Cardiac fibroblast (primary cell): ENCODE measurements at places on chromosomes 7 and 10.
A peak's percentile ranks its signal among the peaks of the same experiment; 100 is the strongest.

GRCh38 chr10:50613150-50613549 lies 10.6 kb downstream of the SGMS1 start:
- DNase-seq, result no peak

- no peak for DNase-seq
Observed at GRCh38 chr7:39083781-39084180, 106.1 kb downstream of the POU6F2 start.

DNA sequence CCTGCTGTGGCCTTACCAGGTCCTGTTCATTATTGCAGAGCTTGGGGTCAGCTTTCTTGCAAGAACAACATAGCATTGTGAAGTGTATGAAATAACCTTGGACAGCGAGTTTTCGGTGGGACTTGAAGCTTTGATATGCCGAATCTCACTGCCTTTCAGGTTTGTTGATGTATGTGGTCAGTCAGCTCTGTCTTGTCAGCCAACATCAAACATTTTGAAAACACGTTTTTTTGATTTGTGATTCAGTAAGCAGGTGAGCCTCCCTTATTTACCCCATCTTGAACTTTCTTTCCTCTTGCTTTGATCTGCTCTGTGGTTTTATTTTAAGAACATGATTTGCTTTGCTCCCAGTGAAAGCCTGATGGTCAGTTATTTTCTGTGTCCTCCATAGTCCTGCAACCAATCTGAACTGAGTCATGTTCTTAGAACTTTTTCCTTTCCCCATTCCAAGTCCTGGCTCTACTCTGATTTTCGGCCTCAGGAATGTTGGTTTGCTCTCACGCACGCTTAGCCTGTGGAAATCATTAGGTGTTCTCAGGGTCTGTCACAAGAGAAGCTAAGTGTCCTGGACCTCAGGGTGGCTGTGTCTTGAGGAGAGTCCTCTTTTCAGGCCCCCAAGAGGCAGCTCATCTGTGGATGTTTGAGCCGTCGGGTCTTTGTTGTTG lies 8.7 kb downstream of the WBP1L start:
- peak; percentile 82 for DNase-seq

- DNase-seq, result peak; percentile 81
Observed at GRCh38 chr7:152424348-152425108, 11.3 kb downstream of the KMT2C start.

- peak; percentile 56 for DNase-seq
Observed at GRCh38 chr7:149220534-149220933, 18.9 kb upstream of the ZNF212 start.

DNA sequence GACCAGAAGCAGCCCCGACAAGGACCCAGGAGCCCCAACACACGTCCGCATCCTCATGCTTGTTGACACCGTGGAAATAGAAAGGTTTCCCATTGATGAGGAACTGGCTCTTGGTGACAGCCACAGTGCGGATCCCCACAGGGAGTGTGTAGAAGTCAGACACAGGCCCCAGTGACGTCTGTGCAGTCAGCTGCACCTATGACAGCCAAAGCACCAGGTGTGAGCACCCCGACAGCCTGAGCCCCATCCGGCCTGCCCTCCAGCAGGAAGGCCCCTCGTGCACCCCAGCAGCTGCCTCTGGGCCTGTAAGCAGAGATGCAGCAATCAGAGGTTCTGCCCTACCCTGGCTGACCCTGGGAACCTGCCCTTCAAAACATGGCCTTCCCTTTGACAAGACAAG lies 7.1 kb downstream of the GUSB start:
- no peak for DNase-seq

- DNase-seq, result no peak
Observed at GRCh38 chr7:111414374-111414773, 147.9 kb downstream of the IMMP2L start.

GRCh38 chr10:50972591-50972990 lies 87.2 kb upstream of the A1CF start:
- no peak for DNase-seq

GRCh38 chr7:149060156-149060555 lies 30.4 kb downstream of the ZNF786 start:
- DNase-seq, result peak; percentile 14

GRCh38 chr7:27804139-27804538 lies 64.2 kb downstream of the TAX1BP1 start:
- DNase-seq, result no peak

GRCh38 chr7:45151131-45151684 lies 6.4 kb upstream of the RAMP3 start:
- DNase-seq, result no peak

- no peak for DNase-seq
Observed at GRCh38 chr7:4745265-4745919, 30.0 kb upstream of the AP5Z1 start.

DNA sequence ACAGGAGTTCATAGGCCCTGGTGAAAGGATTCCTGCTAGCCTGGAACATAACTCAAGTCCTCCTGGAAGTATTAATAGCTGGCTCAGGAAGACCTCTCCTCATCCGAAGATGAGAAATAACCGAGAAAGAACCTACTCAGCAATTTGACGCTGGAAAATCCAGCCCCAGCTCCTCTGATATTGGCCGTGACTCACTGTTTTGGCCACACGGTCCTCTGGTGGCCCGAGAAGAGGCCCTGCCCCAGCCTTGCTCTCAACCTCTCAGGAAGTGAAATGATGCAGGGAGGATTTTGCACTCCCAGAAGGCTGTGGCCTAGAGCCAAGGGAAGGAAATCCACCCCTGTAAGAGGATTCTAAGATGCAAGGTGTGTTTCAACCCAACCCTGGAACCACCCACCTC lies 121.6 kb downstream of the MTPAP start:
- peak; percentile 43 for DNase-seq

DNA sequence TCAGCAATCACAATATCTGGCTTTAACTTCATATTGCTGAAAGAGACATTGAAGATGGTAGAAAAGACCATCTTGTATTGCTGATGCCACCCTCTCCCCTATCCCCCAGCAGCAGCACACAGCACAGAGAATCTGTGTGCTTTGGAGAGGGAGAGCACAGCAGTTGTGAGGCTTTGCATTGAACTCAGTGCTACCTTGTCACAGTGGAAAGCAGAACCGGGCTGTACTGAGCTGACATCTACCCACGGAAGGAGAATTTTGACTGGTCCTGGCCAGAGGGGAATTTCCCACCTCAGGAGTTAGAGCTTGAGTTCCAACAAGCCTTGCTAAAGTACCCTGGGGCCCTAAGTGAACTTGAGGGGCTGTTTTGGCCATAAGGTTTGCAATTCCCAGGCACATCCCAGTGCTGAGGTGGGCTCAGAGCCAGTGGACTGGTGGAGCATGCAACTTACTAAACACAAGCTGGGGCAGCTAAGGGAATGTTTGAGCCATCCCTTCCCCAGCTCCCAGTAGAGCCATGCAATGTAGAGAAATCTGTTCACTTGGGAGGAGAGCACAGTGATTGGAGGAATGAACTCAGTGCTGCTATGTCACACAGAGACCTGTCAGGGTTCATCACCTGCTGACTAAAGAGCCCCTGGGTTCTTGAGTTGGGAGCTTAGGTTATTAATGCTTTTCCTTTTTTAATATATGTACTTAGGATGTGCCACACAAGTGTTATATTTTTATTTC lies 62.1 kb downstream of the OR13A1 start:
- DNase-seq, result no peak

DNA sequence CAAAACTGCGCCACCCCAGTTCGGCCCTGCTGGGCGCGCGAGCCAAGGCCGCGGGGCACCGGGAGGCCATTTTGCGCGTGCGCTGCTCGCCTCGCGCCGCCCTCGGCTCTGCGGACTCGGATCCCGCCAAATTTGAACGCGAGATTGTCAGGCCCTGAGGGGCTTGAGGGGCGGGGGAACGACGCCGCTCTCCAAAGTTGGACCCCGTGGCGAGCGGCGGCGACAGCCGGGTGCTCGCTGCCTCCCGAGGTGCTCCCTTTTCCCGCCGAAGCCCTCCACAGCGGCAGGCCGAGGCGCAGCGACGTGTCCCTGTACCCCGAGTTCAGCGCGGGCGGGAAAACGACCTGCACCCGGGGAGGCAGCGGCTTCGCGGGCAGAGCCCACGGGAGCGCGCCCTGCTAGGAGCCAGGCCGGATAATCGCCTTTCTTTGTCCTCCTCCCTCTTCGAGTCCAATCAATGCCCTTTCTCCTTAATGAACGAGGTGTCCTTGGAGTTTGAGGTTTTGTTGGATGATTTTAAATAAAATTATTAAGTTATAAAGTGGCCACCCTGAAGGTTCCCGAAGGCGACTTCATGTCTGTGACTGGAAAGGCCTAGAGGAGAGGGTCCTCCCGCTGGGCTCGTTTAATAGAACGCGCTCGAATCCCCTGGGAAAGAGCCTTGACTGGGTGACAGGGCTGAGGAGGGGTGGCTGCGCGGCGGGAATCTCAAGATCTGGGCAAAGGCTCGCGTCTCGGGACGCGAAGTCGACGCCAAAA lies 10.7 kb upstream of the SPAG6 start:
- no peak for DNase-seq

- no peak for DNase-seq
Observed at GRCh38 chr7:51824050-51824449, 507.4 kb upstream of the COBL start.

GRCh38 chr7:146370171-146370570 lies 253.6 kb downstream of the CNTNAP2 start:
- no peak for DNase-seq

- DNase-seq, result no peak
Observed at GRCh38 chr10:6446711-6447110, 133.4 kb downstream of the PRKCQ start.

- DNase-seq, result peak; percentile 78
Observed at GRCh38 chr7:25844102-25844870, 307.7 kb upstream of the NFE2L3 start.

DNA sequence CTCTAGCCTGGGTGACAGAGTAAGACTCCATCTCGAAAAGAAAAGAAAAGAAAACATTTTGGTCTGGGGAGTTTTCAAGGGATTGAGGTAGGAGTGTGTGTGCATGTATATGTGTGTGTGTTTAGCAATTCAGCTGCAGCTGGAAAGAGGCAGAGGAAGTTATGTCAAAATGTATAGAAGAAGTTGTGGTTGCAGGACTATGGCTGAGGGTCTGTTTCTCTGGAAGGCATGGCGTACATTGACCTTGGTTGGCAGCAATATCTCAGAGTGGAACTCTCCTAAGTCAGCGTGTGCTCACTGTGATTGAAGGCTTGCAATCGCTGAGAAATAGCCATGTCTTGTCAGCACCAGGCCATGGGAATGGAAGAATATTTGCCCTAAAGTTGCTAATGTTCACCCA lies 28.6 kb upstream of the RHBDD2 start:
- no peak for DNase-seq

GRCh38 chr10:56586461-56586891 lies 225.4 kb upstream of the ZWINT start:
- DNase-seq, result no peak

- peak; percentile 56 for DNase-seq
Observed at GRCh38 chr10:13705526-13706174, 118.9 kb downstream of the PRPF18 start.

DNA sequence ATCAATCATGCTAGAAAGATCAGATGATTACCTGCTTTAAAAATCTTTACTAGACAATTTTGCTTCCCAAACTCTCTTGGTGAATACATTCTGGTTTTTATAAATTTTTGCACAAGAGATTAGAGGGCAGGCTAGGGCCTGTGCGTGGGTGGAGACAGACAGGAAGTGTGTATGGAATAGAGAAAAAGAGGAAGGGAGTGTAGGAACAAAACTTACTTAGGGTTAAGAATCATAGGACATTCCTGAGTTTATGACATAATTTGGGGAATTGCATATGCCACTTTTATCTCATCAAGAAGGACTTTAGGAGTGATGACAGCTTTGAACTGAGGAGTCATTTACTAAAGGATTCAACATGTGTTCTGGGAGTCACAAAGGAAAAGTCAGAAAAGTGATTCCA lies 31.3 kb downstream of the LAMB1 start:
- peak; percentile 91 for DNase-seq

GRCh38 chr10:24639124-24639523 lies 84.6 kb downstream of the ARHGAP21 start:
- DNase-seq, result no peak

DNA sequence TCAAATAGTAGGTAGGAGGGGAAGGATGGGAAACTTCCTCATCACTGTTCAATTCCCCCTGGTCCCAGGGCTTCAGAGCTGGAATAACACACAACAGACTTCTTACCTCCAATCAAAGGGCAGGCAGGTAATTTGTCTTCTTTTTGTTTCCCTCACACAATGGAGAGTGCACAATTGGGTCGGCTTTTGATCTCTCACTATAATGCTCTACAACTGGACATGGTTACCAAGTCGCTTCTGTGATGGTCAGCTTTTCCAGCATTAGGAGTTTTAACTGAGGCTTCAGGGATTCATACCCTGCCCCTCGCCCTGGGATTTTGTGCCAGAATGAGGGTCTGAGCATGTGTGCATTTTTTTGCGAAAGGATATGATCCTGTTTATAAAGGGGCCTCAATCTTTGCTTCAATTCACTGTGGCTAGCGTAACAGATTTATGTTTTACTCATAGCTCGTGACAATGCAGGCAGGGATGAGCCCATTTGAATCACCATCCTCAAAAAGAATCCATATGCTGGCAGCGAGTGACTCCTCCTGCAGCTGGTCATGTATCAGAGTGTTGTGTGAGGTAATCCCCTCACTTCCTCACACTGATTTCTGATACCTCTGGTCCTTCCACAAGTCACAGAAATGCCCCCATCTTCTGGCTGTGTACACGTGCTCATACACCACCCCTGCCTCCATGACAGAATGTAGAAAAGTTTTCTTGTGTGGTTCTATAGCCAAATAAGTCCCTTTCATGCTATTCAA lies 189.6 kb downstream of the CTTNBP2 start:
- DNase-seq, result no peak

GRCh38 chr10:66714741-66715140 lies 211.1 kb upstream of the LRRTM3 start:
- DNase-seq, result peak; percentile 56

- no peak for DNase-seq
Observed at GRCh38 chr10:128897401-128898129, 569.5 kb upstream of the MGMT start.

DNA sequence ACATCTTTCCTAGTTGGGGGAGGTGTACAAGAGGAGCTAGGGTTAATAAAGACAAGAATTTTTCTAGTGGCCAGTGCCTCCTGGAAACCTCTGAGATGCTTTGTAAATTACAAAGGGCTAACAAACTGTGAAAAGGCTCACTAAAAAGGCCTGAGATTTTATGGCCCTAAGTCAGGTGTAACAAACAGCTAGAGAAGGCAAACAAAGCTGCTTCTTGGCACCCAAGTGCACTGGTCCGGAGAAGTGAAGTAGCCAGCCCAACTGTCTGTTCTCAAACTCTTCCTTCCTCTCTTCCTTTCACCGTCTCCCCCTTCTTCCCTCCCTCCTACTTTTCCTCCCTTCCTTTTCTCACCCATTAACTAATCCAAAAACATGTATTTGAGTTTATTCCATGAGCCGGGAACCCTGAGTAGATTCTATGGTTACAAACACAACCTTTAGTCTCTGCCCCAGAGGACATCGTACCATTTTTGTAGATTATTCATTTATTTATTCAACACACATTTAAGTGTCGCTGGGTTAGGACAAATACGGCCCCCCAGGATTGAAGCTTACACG lies 143.4 kb upstream of the PCGF5 start:
- no peak for DNase-seq

DNA sequence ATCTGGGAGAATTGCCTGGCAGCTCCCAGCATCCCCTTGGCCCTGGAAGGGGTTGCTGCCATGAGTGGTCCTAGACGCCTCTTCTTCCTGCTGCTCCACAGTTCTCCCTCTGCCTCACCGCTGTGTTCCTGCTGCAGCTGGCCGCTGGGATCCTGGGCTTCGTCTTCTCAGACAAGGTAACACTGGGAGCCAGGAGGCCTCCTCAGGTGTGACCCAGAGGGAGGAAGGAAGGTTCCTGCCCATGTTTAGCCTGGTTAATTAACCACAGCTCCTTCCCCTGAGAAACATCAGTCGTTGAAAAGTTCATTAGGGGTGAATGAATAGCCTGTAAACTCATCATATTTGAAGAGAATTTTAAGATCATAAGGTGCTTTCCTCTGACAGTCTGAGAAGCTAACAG lies 18.2 kb downstream of the TSPAN33 start:
- DNase-seq, result no peak
